Activated CD4-positive, alpha-beta T cell treated with anti-CD3 and anti-CD28 coated beads, Interleukin-2, amount 50 U/mL, for 48 hours (primary cell): ENCODE measurements at places on chromosomes 6 and 20.
A peak's percentile ranks its signal among the peaks of the same experiment; 100 is the strongest.

GRCh38 chr6:3607171-3607570 lies 144.3 kb downstream of the PXDC1 start:
- DNase-seq: no peak

DNA sequence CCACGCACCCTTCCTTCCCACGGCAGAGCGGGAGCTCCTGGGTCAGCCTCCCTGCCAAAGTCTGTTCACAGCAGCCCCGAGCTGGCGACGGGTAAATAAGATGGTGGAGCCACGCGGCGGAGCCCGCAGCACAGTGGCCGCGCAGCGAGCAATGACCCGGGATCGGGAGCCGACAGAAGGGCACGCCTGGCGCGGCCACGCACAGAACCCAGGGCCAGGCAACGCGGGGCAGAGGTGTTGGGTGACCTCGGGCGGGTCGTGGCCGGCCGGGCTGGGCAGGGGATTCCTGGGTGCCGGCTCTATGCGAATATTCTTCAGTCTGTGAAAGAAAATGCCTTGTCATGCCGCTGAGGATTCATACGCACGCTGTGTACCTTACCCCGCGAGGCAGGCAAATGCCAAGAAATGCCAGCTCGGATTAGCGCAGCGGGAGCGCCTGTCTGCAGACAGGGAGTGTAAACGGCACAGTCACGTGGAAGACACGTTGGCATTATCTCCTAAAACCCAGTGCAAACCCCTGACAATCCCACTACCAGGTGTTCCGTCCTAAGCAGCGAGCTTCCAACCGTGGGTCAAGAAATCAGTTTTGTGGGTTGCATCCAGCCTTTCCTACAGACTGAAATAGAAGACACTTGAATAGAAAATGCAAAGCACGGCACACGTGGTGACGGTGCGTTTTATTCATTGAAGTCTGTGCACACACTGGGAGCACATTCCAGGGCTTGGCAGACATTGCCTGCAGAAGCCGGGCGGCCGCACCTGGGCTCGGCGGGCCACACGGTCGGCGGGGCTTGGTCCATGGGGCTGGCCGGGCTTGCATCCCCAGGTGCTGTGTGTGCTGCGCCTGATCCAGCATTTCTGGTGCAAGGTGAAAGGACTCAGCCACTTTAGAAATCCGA lies 18.3 kb downstream of the CHRNA4 start:
- no peak for DNase-seq

GRCh38 chr6:134768931-134769330 lies 181.0 kb downstream of the ALDH8A1 start:
- DNase-seq: no peak

- DNase-seq: no peak
Measured at GRCh38 chr6:17390276-17390675, 3.1 kb upstream of the CAP2 start.

GRCh38 chr6:116412270-116412669 lies 41.5 kb downstream of the DSE start:
- DNase-seq: no peak

DNA sequence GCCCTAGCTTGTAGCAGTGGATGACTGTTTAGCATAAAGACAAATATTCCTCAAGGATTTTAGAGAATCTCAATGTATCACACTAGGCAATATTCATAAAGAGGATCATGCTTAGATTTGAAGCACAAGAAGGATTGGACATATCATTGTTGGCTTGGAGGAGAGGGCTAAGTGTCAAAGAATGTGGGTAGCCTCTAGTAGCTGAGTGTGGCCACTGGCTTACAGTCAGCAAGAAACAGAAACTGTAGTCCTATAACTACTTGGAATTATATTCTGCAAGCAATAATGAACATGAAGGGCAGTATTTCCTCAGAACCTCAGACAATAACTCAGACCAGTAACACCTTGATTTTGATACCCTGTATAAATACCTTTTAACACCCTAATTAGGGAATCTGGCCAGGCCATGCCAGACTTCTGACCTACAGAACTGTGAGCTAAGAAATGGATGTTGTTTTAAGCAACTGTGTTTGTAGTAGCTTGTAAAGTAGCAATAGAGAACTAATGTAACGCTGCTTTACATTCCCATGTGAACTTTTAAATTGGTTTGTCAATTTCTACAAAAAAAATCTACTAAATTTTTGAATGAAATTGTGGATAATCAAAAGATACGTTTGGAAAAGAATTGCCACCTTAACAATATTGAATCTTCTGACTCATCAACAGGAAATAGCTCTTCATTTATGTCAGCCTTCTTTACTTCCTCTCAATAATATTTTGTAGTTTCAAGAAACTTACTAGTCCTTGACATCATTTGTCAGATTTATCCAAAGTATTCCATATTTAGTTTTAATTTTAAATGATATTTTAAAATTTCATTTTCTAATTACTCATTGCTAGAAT lies 65.2 kb upstream of the RSPO3 start:
- DNase-seq: no peak

- DNase-seq: no peak
Measured at GRCh38 chr6:61935242-61935846, 350.7 kb downstream of the KHDRBS2 start.

- DNase-seq: no peak
Measured at GRCh38 chr20:58744836-58745235, 52.2 kb downstream of the NPEPL1 start.

GRCh38 chr6:97865612-97866011 lies 582.6 kb upstream of the MMS22L start:
- no peak for DNase-seq

DNA sequence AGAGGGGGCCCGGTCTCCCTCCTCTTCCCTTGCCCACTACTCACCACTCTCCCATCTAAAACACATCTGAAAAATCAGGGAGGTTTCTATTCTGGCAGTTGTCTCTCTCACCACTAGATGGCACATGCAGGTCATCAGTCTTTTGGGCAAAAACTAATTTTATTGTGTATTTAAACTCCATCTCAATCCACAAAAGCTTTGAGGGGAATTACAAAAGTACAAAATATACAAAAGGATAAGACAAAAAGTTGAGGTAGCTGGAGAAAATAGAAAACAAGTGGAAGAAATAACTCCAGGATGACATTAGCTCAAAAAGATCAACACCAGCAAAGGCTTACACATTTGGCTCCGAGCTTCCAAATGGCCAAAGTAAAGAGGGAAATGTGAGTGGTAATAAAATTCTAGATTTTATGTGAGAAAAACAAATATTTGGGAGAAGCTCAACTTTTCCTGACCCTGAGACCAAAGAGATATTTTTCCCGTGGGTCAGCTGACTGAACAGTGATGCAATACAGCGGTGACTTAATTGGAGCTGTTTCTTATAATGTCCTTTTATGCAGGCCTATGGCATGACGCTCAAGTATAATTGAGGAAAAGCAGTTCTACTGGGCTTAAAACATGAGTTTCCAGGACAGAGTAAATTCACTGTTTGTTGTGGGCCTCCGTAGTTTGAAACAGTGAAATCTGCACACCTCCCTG lies 79.8 kb upstream of the CHD6 start:
- no peak for DNase-seq

- DNase-seq: no peak
Measured at GRCh38 chr20:24697411-24697810, 228.0 kb downstream of the SYNDIG1 start.

GRCh38 chr6:73710948-73711347 lies 14.9 kb downstream of the CD109 start:
- no peak for DNase-seq

DNA sequence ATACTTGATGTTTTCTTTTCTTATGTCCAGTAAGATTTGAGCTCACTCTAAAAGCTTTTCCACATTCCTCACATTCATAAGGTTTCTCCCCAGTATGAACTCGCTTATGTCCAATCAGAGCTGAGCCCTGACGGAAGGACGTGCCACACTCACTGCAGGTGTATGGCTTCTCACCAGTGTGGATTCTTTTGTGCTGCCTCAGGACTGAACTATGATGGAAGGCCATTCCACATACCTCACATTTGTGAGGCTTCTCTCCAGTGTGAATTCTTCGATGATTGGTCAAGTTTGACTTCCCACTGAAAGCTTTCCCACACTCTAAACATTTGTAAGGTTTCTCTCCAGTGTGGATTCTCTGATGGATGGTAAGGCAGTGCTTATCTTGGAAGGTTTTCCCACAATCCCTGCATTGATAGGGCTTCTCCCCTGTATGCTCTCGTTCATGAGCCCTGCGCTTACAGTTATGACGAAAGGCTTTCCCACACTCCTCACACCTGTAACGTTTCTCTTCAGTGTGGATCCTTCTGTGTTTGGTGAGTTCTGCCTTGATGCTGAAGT lies 9.9 kb downstream of the ZNF311 start:
- DNase-seq: no peak

- DNase-seq: no peak
Measured at GRCh38 chr6:30591008-30591407, 19.8 kb downstream of the ABCF1 start.

- DNase-seq: no peak
Measured at GRCh38 chr6:85023721-85024120, 259.3 kb upstream of the TBX18 start.

DNA sequence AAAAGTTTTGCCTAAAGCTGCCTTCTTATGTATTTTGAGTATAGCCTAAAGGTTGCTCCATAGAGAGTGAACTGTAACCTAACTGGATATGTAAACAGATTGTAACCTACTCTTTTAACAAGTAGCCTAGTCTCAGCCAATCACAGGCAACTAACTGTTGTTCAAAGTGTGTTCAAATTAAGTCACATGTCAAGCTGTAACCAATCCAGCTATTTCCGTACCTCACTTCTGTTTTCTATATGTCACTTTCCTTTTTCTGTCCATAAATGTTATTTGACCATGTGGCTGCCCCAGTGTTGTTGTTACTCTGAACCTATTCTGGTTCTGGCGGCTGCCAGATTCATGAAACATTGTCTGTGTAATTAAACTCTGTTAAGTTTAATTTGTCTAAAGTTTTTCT lies 47.4 kb upstream of the RNGTT start:
- no peak for DNase-seq

DNA sequence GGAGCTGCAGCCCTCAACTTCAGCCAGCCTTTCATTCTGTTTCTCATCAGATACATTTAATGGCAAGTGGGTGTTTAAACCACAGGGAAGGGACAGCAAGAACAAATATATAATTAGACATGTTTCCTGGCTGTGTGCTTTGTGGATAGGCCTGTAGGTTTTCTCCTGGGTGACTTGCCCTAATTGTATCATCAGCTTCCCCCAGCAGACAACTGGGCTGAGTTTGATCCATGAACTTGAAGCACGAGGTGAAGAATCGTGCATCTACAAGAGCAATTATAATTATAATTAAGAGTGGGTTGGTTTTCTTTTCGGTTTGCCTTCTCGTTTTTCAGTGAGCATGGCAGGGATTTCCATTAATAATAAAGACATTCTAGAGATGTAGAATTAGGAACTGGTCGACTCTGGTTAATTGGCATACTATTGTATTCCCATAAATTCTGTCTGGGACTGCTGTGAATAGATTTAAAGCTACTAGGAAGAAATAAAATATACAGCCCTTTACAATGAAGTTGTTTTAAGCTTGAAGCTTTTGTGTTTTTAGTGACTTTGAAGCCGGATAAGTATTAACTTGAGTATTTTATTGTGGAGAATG lies 1052.2 kb downstream of the KIF16B start:
- DNase-seq: no peak

GRCh38 chr6:88763160-88763559 lies 200.3 kb downstream of the RNGTT start:
- no peak for DNase-seq

GRCh38 chr6:129440691-129441090 lies 269.3 kb downstream of the ARHGAP18 start:
- no peak for DNase-seq

- no peak for DNase-seq
Measured at GRCh38 chr6:11876934-11877433, 98.4 kb upstream of the ADTRP start.

- no peak for DNase-seq
Measured at GRCh38 chr20:32977281-32978008, 26.8 kb downstream of the SUN5 start.

DNA sequence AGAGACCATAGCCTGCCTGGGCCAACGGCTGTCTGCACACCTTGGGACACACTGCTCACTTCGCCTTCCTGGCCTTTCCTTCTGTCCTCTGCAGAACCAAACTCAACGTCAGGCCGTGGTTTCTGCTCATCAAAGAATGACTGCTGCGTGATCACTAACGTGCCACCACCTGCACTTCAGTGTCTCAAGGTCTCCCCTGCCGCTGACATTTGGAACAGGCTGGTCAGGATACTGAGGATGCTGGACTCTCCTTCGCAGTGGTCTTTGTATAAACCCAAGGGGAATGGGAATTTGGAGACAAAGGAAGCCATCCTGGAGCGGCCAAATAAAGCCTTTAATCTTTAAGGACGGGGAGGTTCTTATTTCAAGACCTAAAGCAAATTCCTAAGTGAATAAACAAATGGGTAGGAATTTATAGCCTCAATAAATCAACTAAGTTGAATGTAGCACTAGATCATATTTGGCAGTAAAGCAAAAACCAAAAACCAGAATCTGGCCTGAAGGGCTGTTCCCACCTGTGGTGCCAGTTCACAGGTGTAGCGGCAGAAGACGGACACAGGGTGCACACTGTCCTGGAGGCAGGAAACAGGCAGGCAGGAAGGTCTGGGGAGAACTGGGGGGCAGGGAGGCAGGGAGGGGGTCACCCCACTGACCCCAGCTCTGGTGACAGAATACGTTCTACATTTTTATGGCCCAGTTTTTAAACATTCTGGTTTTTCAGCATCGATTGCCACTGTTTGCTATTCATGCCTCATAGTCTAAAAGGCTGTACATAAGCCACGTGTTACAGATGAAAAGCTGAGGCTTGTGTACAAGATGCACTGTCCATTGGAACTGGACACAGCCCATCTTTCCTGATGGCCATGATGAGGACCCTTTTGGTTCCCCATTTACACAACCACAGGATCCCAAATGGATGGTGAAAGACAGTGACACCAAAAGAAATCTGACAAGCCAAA lies 36.6 kb downstream of the ABHD12 start:
- no peak for DNase-seq

DNA sequence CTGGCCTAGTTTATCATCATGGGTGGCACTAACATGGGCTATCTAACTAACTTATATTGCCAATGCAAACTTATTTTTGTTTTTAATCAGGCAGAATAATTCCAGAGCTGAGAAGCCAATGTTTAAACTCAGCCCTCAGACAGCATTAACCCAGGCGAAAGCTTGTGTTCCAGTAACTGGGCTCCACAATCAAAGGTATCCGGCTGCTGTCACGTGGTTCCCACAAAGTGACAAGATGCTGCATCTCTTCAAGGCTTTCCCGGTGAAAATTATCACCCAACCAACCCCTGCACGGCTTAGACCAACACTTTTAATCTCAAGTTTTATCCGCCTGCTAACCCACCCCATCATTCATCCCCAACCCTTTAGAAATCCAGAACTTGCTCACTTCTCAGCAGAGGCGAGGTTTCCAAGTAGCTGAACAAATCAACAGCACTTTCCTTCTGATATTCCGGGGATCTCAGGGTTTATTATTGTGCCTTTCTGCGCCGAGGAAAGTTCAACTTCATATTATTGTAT lies 885 bp downstream of the MTCL3 start:
- DNase-seq: peak; percentile 15

- no peak for DNase-seq
Measured at GRCh38 chr6:2275892-2276242, 30.5 kb upstream of the GMDS start.

GRCh38 chr20:34945315-34946077 lies 10.1 kb downstream of the GSS start:
- DNase-seq: no peak

GRCh38 chr20:43969501-43970182 lies 55.0 kb downstream of the TOX2 start:
- no peak for DNase-seq
